ENCODE measurements at places on chromosomes 6 and 20.

DNA sequence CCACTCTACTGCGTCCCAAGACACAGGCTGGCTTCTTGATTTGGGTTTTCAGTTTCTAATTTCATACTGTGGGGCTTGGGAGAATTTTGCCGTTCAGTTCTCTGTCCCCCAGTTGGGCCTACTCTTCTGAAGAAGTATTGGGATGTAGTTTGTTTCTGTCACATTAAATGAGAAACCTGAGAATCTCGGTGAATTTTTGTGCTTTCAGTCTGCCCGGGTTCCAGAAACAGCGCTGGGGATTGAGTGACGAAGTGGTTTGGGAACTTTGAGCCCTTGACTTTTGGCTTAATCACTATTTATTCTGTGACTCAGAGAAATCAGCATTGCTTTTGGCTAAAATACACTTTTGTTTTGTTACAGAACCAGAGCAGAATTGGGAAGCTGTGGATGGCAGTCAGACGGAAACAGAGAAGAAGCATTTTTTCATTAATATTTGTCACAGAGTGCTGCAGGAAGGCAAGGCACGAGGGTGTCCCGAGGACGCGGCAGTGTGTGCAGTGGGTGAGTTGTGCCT, 74.0 kb downstream of the IGF2R start:
- DNase-seq: peak; percentile 19

DNA sequence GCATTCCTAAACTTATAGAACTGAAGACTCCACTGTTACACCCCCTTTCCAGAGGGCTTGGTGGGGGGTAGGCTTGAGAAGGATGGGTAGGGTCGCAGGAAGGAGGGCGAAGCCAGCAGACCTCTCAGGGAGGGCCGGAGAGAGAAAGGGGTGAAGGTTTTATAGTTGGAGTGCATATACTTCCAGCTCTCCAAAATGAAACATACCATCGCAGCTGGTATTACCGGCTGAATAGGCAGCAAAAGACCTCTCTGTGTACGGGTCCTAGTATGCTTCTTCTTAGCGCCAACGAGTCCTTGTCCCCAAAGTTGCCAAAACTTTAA, 1.0 kb upstream of the VGLL2 start:
- no peak for DNase-seq

GRCh38 chr6:169236988-169237387, 16.7 kb downstream of the THBS2 start:
- DNase-seq: no peak

DNA sequence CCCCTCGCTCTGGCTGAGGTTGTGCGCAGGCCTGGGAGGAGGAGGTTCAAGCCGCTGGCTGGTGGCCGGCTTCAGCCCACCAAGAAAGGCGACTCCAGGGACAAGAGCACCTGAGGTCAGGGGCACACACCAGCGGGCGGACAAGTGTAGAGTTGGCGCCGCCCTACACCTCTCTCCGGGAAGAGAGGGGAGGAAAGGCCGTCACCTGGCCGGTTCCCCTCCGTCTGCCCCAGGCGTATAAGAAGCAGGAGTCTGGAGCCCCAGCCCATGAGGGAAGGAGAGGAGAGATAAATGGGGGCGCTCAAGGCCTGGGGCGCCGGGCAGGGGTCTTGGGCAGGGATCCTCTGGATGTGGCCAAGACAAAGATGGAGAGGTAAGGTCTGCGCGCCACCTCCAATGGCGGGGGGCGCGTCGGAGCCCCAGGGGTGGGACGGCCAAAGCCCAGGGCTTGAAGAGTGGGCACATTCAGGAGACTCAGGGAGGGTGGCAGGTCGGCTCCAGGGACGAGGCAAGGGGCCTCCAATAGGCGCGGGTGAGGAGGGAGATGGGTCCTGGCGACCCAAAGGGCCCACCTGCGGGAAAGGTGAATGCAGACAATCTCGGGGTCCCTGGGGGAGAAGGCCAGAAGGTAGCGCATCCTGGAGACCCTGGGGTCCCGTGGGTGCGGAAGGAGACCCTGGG, 826 bp downstream of the RIMS4 start:
- no peak for DNase-seq

GRCh38 chr6:15949982-15950381, 178.9 kb upstream of the MYLIP start:
- no peak for DNase-seq

DNA sequence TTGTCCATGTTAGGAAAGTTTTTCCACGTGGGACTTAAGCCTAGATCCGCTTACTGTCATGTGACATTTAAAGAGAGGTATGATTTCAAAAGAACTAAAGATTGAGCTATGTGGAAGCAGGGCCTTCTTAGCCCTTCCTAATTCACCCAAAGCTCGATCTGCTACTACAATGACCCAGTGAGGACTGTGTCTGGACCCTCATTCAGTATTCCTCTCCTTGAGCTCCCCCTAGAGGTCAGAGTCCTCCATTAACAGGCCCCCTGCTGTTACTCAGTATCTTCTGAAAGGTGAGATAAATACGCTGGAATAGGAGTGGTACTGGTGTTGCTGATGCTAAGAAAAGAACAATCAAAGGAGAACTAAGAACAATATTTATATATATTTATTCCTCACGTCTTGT, 414.0 kb downstream of the GJA1 start:
- peak; percentile 73 for DNase-seq

DNA sequence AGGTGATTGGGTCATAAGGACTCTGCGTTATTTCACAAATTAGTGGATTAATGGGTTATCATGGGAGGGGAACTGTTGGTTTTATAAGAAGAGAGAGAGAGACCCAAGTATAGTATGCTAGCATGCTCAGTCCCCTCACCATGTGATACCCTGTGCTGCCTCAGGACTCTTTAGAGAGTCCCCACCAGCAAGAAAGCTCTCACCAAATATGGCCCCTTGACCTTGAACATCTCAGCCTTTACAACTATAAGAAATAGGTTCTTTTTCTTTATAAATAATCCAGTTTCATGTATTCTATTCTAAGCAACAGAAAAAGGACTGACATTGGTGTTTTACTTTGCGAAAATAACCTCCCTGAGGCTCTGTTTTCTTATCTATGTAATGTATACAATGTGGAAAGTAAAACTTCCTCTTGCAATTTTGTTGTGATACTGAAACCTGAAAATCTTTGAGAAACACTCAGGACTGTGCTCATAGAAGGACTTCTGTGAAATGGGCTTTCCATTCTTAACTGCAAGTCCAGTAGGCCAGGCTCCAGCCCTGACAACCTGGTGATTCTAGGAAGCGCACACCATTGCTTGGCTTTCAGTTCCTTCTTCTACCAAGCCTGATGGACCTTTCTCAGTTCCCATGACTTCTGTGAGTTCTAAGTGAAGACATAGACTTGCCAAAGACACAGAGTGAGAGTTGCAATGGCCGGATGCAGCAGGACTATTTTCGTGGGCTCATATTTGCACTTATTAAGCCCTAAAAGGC, 21.9 kb downstream of the SIRPD start:
- no peak for DNase-seq

DNA sequence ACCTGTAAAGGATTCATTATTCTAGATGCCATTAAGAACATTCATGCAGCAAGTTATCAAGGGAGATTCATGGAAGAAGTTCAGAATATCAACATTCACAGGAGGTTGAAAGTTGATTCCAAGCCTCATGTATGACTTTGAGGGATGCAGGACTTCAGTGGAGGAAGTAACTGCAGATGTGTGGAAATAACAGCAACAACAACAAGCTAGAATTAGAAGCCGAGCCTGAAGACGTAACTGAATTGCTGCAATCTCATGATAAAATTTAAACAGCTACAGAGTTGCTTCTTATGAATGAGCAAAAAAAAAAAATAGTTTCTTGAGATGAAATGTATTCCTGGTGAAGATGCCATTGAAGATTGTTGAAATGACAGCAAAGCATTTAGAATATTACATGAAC, 73.3 kb upstream of the NXT1 start:
- DNase-seq: no peak

- DNase-seq: peak; percentile 74
Measured at GRCh38 chr6:37819802-37820717, 533 bp downstream of the ZFAND3 start.
